Hepatocyte (in vitro differentiated cells): ENCODE measurements at places on chromosomes 4 and X. TPM values are rescaled to one million over a fixed set of nuclear protein-coding genes. Genes with fewer than 3 reads are reported as not detected.
A peak's percentile ranks its signal among the peaks of the same experiment; 100 is the strongest.

- DNase-seq, result no peak
- no peaks in the 10 kb centered on the region for H3K4me1 ChIP-seq
- no peaks in the 10 kb centered on the region for H3K36me3 ChIP-seq
- no peak overlapping the region for H3K4me3 ChIP-seq
- H3K27me3 ChIP-seq, result no peaks in the 10 kb centered on the region
- H3K27ac ChIP-seq, result no peak overlapping the region
Measured at GRCh38 chr4:2689825-2690700, 66.1 kb downstream of the TNIP2 start.

GRCh38 chr4:139574641-139575040, 18.6 kb upstream of the SETD7 start:
- H3K4me3 ChIP-seq, result no peak overlapping the region
- H3K27ac ChIP-seq, result no peak overlapping the region
- no peaks in the 10 kb centered on the region for H3K36me3 ChIP-seq
- H3K4me1 ChIP-seq, result no peaks in the 10 kb centered on the region
- H3K27me3 ChIP-seq, result no peaks in the 10 kb centered on the region

- peaks cover 20% of the 10 kb centered on the region for H3K4me1 ChIP-seq
- H3K27me3 ChIP-seq, result no peaks in the 10 kb centered on the region
- no peak for DNase-seq
Measured at GRCh38 chrX:72016881-72017783, 106.5 kb downstream of the NHSL2 start.

Gene CLIC2
- 0.36 and 2.2 TPM in 2 replicates for total RNA-seq

Gene UPF3B
- total RNA-seq, result 3.3 and 4.3 TPM in 2 replicates

DNA sequence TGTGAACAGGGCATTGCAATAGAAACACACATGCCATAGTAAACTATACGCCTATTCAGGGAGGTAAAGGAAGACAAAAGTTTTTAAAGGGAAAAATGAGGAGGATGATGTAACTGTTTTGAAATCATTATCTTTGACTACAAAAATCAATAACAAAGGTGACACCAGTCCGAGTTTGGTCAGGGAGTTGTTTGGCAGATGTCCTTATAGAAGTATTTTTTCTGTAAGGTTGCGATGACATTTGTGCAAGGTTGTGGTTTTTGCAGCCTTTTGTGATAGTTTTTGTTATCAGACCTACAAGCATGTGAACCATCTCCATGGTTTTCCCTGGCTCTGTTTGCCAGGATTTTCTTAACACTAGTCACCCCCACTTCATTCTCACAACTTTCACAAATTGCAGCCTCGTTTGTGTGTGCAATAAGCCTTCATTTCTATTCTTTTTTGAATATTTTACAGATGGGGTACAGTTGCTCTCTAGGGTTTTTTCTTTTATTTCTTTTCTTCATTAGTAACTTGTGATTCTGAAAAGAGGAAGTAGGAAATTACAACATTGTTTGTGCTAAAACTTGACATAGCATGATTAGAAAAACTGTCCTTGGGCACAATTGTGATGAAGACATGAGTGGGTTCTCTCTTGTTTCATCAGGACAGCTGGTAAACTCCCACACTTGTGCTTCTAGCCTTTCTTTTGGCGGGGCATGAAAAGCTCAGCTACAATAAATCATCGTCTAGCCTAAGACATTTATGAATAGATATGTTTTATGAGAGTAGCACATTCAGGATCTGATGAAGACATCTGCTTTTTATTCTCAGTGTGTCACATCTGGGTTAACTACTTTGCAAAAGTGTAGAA, 60.2 kb upstream of the PNPLA4 start:
- no peaks in the 10 kb centered on the region for H3K4me1 ChIP-seq
- H3K27me3 ChIP-seq, result no peaks in the 10 kb centered on the region
- H3K4me3 ChIP-seq, result no peak overlapping the region
- DNase-seq, result no peak

DNA sequence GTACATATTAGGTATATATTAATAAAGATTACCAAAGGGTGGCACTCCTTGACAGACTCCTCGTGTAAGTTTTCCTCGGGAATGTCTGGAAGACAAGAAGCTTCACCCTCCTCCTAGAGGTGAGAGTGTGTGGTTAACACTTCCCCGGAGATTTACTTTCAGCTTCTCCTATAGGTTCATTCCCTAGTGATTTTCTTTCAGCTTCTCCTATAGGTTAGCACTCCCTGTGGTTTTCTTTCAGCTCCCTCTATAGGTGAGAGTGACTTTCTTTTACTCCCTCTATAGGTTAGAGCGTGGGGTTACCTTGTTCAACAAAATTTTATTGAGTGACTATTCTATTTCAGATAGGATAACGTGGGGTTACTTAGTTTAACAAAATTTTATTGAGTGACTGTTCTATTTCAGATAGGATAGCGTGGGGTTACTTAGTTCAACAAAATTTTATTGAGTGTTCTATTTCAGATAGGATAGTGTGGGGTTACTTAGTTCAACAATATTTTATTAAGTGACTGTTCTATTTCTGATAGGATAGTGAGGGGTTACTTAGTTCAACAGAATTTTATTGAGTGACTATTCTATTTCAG, 106.0 kb upstream of the PLAC1 start:
- no peaks in the 10 kb centered on the region for H3K36me3 ChIP-seq
- H3K4me1 ChIP-seq, result no peaks in the 10 kb centered on the region
- no peak overlapping the region for H3K27ac ChIP-seq
- no peak overlapping the region for H3K4me3 ChIP-seq

Gene RAB41
- not detected in 2 replicates for total RNA-seq

Gene MAGEA4
- not detected in 2 replicates for total RNA-seq

Gene LRIT3
- total RNA-seq, result 0.13 and 0.24 TPM in 2 replicates

DNA sequence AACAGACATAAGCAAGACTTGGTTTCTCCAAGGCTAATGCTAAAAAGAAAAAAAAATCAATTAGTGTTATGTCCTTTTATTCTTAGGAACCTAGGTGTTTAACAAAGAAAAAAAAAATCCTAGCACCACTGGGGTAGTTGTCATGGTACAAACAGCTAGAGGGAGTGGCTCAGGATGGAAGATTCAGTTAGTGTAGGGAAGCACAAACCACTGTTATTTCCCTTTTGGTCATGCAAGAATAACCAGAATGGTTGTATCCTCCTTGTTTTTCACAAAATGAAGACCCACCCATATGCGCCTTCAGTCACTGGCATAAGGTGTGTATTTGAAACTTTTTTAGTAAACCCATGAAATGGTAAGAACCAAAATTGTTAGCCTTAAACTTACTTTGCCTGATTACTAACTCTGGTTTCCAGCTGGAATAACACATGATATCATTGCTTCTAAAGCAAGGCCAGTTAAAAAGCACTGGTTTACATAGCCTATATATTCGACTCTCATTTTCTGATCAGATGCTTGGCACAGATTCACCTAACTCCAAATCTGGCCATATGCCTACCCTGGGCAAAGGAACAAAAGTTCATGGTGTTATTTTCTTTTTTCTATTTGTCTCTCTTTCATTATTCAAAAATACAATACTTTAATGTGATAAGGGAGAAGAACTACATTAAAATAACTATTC, 132.6 kb downstream of the SCFD2 start:
- H3K27me3 ChIP-seq, result no peaks in the 10 kb centered on the region
- H3K27ac ChIP-seq, result no peak overlapping the region

Gene GAGE13
- total RNA-seq, result not detected in 2 replicates

- no peak overlapping the region for H3K4me3 ChIP-seq
- H3K4me1 ChIP-seq, result no peaks in the 10 kb centered on the region
- no peak for DNase-seq
- no peak overlapping the region for H3K27ac ChIP-seq
- no peaks in the 10 kb centered on the region for H3K27me3 ChIP-seq
Measured at GRCh38 chr4:148254621-148255343, 187.4 kb downstream of the NR3C2 start.

DNA sequence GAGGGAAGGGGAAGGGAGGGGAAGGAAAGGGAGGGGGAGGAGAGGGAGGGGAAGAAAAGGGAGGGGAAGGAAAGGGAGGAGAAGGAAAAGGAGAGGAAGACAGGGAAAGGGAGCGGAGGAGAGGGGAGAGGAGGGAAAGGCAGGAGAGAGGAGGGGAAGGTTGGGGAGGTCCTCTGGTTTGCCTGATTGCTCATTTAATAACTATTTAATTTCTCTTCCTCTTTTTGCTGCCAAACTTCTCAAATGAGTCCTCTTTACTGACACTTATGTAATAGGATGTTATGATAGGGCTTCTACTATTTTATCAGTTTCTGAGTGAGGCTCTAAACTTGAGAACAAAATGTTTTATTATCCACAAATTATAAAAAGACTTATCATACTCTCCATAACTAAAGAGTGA, 35.4 kb upstream of the PPA2 start:
- no peaks in the 10 kb centered on the region for H3K4me1 ChIP-seq
- DNase-seq, result no peak
- no peak overlapping the region for H3K4me3 ChIP-seq
- no peaks in the 10 kb centered on the region for H3K27me3 ChIP-seq
- no peak overlapping the region for H3K27ac ChIP-seq
- no peaks in the 10 kb centered on the region for H3K36me3 ChIP-seq

DNA sequence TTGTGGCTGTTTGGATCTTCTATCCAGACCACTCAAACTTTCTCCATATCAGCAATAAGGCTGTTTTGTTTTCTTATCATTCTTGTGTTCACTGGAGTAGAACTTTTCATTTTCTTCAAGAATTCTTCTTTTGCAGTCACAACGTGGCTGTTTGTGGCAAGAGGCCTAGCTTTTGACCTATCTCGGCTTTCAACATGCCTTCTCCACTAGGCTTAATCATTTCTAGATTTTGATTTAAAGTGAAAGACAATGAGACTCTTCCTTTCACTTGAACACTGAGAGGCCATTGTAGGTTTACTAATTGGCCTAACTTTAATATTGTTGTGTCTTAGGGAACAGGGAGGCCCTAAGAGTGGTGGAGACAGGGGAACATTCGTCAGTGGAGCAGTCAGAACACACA, 19.1 kb downstream of the FGF2 start:
- no peak overlapping the region for H3K4me3 ChIP-seq
- H3K27me3 ChIP-seq, result no peaks in the 10 kb centered on the region
- no peak overlapping the region for H3K27ac ChIP-seq
- no peaks in the 10 kb centered on the region for H3K4me1 ChIP-seq
- H3K36me3 ChIP-seq, result no peaks in the 10 kb centered on the region

DNA sequence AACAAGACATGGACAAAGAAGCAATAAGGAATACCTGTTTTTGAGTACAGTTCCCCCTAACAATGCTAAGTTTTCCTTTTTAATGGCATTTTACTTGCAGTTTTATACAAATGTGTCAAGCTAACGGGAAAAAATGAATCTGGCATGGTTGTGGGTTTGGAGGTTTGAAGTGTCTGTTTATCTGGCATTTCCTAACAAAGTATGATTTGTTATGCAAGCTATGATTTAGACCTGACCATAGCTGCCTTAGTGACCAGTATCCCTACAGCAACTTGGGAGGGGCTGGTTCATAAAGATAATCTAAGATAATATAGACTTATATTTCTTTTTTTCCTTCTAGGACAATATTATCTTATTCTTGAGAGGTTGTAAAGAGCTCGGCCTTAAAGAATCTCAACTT, 60.6 kb downstream of the LIMCH1 start:
- DNase-seq, result no peak
- no peak overlapping the region for H3K4me3 ChIP-seq
- no peak overlapping the region for H3K27ac ChIP-seq
- H3K27me3 ChIP-seq, result no peaks in the 10 kb centered on the region

GRCh38 chr4:26302031-26302899, 18.5 kb upstream of the RBPJ start:
- H3K27ac ChIP-seq, result no peak overlapping the region
- DNase-seq, result no peak
- no peaks in the 10 kb centered on the region for H3K27me3 ChIP-seq

Gene NXF2
- total RNA-seq, result not detected in 2 replicates

- DNase-seq, result no peak
- no peaks in the 10 kb centered on the region for H3K4me1 ChIP-seq
- H3K27me3 ChIP-seq, result no peaks in the 10 kb centered on the region
- H3K27ac ChIP-seq, result peak overlapping the region; percentile 65
Measured at GRCh38 chrX:7109049-7109531, 38.4 kb upstream of the STS start.

Gene MAGEA10
- not detected in 2 replicates for total RNA-seq

GRCh38 chr4:177568931-177569330, 126.7 kb upstream of the AGA start:
- peaks cover 5% of the 10 kb centered on the region for H3K4me1 ChIP-seq
- DNase-seq, result no peak
- H3K36me3 ChIP-seq, result no peaks in the 10 kb centered on the region
- H3K27ac ChIP-seq, result no peak overlapping the region
- H3K4me3 ChIP-seq, result no peak overlapping the region

- peak; percentile 95 for DNase-seq
- peak within 1 kb of the TSS; percentile 66 for H3K4me3 ChIP-seq
- H3K36me3 ChIP-seq, result no peaks in the 10 kb centered on the region
- H3K27me3 ChIP-seq, result no peaks in the 10 kb centered on the region
- peaks cover 5% of the 10 kb centered on the region for H3K4me1 ChIP-seq
- peak within 1 kb of the TSS; percentile 94 for H3K27ac ChIP-seq
Measured at GRCh38 chr4:70901984-70902576, at the start of gene MOB1B. MOB1B (plus strand) TSS chr4:70902369; CDS start chr4:70902537, 168 bp downstream.

- no peaks in the 10 kb centered on the region for H3K4me1 ChIP-seq
- no peak overlapping the region for H3K4me3 ChIP-seq
- no peak overlapping the region for H3K27ac ChIP-seq
- H3K27me3 ChIP-seq, result no peaks in the 10 kb centered on the region
- no peak for DNase-seq
- no peaks in the 10 kb centered on the region for H3K36me3 ChIP-seq
Measured at GRCh38 chr4:93029769-93030168, 726.0 kb downstream of the GRID2 start.

Gene NUDT9
- total RNA-seq, result 35.8 and 37.7 TPM in 2 replicates

Gene LDOC1
- total RNA-seq, result 9.0 and 11.8 TPM in 2 replicates

DNA sequence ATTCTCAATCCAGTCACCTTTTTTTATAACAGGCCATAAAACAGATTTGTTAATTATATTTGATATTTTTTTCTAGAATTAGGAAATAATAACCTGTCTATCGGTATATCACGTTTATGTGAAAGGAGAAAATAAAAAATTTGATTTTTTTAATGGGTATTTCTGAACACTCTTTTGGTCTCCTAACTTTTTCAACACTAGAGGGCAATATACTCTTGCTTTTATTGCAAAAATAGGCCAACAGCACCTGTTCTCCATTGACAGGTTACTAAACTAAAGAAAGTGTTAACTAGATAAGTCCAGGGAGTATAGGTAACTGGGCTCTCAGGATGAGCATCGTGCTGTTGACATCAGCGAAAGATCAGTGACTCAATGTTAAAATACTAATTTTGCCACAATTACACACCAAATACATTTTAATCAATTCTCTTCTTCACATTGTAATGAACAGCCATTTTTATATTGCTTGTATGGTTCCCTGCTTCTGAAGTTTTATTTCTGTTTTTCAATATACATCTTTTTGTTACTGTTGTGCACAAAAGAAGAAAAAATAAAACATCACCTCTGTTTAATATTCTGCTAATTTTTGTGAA, 22.8 kb downstream of the NDST4 start:
- H3K27ac ChIP-seq, result no peak overlapping the region
- H3K36me3 ChIP-seq, result no peaks in the 10 kb centered on the region
- DNase-seq, result peak; percentile 57
- H3K4me1 ChIP-seq, result no peaks in the 10 kb centered on the region
- no peak overlapping the region for H3K4me3 ChIP-seq

DNA sequence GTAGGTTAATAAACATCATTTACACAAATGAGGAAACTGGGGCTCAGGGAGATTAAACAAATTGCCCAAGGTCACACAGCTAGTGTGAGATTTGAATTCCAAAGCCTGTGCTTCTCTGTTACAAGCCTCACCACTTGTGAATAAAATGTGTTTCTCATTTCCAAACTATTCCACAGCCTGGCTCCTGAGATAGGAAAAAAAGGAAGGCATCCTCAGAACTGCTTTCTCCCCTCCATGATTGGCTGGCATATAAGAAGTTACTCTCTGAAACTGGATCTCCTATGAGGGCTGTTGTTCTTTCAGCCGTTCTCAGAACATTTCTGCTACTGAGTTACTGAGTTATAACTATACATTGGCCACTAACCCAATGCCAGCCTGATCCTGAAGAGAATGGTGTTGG, 237.9 kb downstream of the MAML3 start:
- DNase-seq, result no peak
- H3K4me3 ChIP-seq, result no peak overlapping the region
- no peaks in the 10 kb centered on the region for H3K27me3 ChIP-seq
- H3K27ac ChIP-seq, result no peak overlapping the region

Gene CXCL11
- total RNA-seq, result not detected in 2 replicates
